Right cardiac atrium (tissue), 5 donors: ENCODE measurements at places on chromosomes 6 and 20. TPM values are rescaled to one million over a fixed set of nuclear protein-coding genes. Genes with fewer than 3 reads are reported as not detected.

GRCh38 chr6:157569543-157569942 lies 188.6 kb downstream of the ZDHHC14 start:
- no peak for DNase-seq

DNA sequence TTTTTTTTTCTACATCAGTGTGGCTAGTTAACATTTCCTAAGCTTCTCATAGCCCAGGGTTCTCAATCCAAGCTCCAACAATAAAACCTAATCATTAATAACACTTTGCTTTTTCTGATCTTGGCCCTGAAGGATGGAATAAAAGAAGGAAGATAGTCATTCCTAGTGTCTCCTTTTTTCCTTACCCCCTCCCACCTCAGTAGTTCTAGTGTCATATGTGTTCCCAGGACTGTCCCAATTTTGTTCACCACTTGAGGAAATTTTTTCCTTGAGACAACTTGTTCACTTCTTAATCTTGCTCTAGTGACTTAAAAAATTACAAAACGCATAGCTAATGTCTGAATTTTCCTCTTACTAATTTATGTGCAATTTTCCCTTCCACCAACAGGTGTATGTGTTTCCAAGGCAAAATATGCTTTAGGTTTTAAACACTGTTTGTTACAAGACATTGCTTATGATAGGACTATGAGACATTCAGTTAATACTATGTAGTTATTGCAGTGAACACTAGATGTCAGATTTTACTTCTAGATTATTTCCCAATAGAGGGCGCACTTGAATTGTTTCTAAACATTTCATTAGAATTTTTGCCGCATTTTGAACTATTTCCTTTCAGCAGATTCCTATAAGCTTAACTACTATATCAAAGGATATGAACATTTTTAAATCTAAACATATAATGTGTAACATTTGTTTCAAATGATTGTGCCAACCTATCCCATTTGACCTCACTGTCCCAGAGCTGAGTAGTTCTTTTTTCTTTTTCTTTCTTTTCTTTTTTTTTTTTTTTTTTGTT lies 18.5 kb upstream of the C6orf141 start:
- DNase-seq: no peak

DNA sequence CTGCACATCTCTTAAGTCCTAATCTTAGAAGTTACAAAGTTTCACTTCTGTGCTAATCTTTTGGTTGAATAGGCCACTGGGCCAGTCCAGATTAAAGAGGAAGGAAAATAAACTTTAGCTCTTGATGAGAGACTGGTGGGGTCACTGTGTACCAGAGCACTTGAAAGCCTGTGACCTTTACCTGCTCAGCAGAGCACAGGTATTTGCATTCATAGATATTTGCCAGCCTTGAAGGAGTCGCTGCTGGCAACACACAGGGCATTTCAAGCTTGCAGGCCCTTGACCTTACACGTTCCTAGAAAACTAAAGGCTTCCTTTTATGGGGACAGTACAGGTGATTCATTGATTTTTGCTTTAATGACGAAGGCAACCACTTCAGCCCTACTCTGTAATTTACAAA lies 108.4 kb upstream of the SLC22A23 start:
- no peak for DNase-seq

Gene FAM162B
- total RNA-seq: 0.70 TPM

GRCh38 chr6:170007468-170008293 lies 256.3 kb downstream of the ERMARD start:
- no peak for DNase-seq

DNA sequence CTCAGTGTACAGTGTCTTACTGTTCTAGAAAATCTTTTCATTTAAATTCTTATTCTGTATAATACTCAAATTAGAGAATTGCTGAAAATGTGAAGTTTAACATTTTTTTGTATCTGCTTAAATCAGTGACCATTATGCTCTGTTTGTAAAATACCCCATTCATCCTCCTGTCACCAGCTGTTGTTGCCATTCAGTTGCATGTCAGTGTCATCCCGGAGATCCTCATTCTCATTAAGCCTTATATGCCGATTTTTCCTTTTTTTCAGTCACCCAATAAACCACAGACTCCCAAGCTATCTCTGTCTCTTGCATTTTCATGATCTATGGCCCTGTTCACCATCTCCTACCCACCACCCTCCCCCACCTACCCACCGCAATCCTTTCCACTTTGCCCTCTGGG lies 20.4 kb downstream of the GTF2H5 start:
- DNase-seq: no peak

- DNase-seq: no peak
Observed at GRCh38 chr6:51299621-51300380, 481.1 kb downstream of the TFAP2B start.

Gene UBE3D
- 4.1 TPM for total RNA-seq

Gene TAF8
- 21.6 TPM for total RNA-seq

GRCh38 chr6:33456156-33456555 lies 1.8 kb downstream of the ZBTB9 start:
- no peak for DNase-seq

GRCh38 chr6:132236281-132236680 lies 165.0 kb downstream of the MOXD1 start:
- no peak for DNase-seq

DNA sequence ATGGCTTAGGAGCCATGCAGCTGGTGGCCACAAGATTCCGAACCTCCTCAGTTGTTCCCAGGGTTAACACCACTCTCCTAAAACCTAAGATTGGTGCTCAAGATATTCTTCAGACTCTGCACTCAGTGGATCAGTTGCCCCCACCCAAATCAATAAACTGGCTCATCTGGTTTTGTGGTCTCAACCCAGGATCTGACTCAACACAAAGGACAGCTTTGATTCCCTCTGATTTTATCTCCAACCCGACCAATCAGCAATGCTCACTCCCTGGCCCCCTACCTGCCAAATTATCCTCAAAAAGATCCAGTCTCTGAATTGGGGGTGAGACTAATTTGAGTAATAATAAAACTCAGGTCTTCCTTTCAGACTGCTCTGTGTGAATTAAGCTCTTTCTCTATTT lies 137.5 kb downstream of the EYS start:
- no peak for DNase-seq

DNA sequence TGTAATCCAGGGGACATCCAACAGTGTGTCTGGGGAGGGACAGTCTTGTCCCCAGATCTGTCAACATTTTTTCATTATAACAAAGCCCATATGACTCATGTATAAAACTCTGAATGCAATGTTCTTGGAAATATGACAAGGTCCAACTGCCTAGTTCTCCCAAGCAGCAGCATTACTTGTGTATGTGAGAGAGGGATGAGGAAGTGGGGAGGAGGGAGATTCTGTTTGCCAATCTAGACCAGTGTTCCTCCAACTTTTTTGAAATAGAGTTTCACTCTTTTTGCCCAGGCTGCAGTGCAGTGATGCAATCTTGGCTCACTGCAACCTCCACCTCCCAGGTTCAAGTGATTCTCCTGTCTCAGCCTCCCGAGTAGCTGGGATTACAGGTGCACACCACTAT lies 394.8 kb downstream of the DHX35 start:
- DNase-seq: no peak

Gene DEF6
- 3.6 TPM for total RNA-seq

DNA sequence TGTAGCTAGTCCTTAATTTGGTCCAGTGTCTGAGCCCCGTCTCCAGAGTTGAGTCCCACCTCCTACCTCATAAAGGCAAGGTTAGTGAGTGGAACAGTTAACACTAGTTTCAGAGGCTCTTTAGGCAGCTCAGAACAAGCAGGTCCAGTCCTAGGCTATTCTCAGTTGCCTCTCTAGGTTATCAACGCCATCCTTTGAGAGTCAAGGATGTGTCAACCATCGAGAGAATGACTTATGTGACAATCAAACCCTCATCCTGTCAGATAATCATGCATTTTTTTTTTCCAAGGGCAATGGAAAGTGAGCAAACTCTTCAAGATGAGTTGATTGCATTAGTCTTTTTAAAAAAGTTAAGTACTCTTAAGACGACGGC lies 64.0 kb upstream of the TXNDC5 start:
- DNase-seq: no peak

Gene TTK
- total RNA-seq: 0.31 TPM

Gene ULBP1
- total RNA-seq: 0.22 TPM

DNA sequence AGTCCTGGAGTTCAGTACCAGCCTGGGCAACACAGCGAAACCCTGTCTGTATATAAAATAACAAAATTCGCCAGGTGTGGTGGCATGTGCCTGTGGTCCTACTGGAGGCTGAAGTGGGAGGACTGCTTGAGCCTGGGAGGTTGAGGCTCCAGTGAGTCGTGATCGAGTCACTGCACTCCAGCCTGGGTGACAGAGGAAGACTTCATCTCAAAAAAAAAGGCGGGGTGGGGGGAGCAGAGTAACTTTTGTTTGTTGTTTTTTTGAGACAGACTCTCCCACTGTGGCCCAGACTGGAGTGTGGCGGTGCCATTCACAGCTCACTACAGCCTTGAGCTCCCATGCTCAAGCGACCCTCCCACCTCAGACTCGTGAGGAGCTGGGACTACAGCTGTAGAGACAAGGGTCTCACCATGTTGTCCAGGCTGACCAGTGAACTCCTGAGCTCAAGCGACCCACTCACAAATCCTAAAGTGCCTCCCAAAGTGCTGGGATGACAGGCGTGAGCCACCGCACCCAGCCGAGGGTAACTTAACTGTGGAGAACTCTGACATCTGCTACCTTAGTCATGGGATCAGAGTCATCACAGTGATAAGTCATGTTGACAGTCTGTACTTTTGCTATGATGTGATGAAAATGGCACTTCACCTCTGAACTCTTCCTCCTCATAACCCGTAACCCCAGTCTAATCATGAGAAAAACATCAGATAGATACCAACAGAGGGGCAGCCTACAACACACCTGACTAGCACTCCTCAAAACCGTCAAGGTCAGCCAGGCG lies 16.5 kb downstream of the PEDS1 start:
- DNase-seq: no peak

Gene DEFB124
- total RNA-seq: not detected

DNA sequence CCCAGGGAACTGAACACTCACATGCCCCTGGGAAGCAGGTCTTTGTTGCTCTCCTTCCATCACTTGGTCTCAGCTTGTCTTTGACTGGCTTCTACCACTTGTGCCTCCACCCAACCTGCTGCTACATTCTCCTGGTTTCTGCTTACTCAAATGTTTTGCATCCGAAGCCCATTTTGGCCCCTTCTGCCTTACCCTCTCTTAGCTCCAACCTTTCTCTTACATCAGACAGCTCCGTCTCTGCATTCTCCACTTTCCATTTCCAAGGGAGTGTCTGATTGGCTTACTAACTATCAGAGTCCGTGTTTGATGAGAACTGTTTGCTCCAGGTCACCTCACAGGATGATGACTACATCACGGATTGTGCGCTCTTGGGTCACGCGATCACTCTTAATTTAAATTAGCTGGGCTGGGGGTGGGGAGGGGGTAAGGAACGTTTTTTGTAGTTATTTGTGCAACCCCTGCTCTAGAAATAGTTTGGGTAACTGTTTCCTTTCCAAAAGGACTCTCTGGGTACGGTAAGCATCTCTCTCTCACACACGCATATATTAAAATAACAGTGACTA lies 844 bp upstream of the ABRACL start:
- no peak for DNase-seq

GRCh38 chr6:36309203-36309602 lies 27.5 kb downstream of the BNIP5 start:
- no peak for DNase-seq
